ENCODE measurements at places on chromosomes 3 and 15. TPM values are rescaled to one million over a fixed set of nuclear protein-coding genes. Genes with fewer than 3 reads are reported as not detected.

The GUCA1C gene
- total RNA-seq, result not detected

The SCAANT1 gene
- not detected for total RNA-seq

The IQGAP1 gene
- 336 TPM for total RNA-seq

The SLC6A20 gene
- total RNA-seq, result not detected

The SPINK8 gene
- not detected for total RNA-seq

The DUOX1 gene
- 11.0 TPM for total RNA-seq

The GPR87 gene
- total RNA-seq, result 27.1 TPM

The RHCG gene
- total RNA-seq, result 0.11 TPM

The ABHD6 gene
- 3.6 TPM for total RNA-seq

The COPS2 gene
- 51.1 TPM for total RNA-seq

The APOD gene
- not detected for total RNA-seq

The PLA2G4E gene
- total RNA-seq, result not detected

The BRPF1 gene
- total RNA-seq, result 18.5 TPM

The ASB14 gene
- under 0.01 TPM for total RNA-seq

The SLC28A2 gene
- total RNA-seq, result not detected

The IL17RE gene
- 50.6 TPM for total RNA-seq

The DCLK3 gene
- total RNA-seq, result not detected

The ANKUB1 gene
- not detected for total RNA-seq

The TMEM40 gene
- total RNA-seq, result 11.0 TPM

The CD200R1 gene
- total RNA-seq, result 0.39 TPM

The ST8SIA2 gene
- total RNA-seq, result not detected

The SLC28A1 gene
- total RNA-seq, result not detected

The WDR6 gene
- total RNA-seq, result 118 TPM

The ATP13A5 gene
- not detected for total RNA-seq

All from placental epithelial cell (primary cell).